ENCODE measurements at places on chromosomes 1 and 21.

GRCh38 chr21:46125846-46126301, 28.0 kb downstream of the COL6A2 start:
- no peak for DNase-seq

DNA sequence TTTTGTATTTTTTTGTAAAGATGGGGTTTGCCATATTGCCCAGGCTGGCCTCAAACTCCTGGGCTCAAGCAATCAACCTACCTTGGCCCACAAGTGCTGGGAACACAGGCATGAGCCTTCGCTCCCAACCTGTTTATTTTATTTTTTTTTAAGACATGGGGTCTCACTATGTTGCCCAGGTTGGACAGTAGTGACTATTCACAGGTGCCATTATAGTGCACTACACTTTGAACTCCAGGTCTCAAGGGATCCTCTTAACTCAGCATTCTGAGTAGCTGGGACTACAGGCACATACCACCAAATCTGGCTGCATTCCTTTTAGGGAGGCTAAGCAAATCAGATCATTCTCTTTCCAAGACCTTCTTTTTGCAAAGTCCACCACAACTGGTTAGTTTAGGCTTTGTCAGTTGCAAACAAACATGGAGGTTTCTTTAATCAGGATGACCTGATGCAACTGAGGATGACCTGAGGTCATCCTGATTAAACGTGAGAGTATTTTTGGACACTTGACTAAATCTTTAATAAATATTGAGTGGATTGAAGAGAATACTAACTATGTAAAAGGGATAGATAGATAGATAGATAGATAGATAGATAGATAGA, 30.0 kb upstream of the RALGPS2 start:
- DNase-seq, result no peak

DNA sequence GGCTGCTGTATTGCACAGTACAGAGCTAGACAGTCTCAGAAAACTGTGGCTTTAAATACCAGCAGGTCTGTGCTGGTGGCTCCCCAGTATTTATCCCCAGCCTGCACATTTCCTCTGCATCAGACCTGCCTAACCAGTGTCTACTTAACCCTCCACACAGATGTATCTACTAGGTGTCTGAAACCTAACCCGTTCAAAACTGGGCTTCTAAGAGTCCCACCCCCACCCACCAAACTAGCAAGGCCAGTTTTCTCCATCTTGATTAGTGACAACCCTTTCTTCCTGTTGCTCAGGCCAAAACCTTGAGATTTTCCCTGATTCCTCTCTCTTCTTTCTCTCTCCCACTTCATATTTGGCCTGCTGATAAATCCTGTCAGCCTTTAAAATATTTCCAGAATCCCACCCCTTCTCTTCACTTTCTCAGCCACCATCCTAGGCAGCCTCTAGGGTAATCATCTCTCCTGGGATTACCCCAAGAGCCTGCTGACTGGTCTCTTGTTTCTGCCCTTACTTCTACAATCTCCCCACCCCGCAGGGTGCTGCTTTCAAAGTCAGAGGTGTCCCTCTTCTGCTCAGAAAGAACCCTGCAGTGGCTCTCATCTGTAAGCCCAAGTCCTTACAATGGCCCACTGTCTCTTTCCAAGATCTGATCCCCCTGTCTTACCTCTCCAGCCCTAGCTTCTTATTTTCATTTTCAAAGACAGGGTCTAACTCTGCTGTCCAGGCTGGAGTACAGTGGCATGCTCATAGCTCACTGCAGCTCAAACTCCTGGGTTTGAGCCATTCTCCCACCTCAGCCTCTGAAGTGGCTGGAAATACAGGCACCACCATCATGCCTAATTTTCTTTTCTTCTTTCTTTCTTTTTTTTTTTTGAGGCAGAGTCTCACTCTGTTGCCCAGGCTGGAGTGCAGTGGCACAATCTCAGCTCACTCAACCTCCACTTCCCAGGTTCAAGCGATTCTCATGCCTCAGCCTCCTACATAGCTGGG, 45.2 kb downstream of the H3-3A start:
- DNase-seq, result no peak

DNA sequence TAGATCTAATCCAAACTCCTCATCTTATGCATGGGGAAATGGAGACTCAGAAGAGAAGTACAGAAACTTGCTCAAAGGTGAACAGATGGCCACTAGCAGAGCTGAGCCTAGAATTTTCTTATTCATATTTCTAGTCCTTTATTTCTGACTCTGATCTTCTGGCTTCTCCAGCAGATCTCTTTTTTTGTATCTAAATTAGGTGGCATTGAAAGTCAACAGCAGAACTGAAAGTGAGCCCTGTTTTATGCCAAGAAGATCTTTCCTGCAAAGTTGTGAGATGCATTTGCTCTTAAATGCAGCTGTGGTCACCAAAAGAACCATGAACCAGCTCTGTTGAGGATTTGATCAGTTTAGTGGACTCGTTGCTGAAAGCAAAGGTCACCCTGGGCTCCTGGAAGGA, 75.5 kb downstream of the KAZN start:
- no peak for DNase-seq

- DNase-seq, result no peak
These were observed 67.2 kb downstream of the SLC35A3 start for GRCh38 chr1:100036718-100037655.

- DNase-seq, result no peak
These were observed 130.1 kb upstream of the HOOK1 start for GRCh38 chr1:59684698-59685097.

GRCh38 chr1:97936976-97937375, 16.1 kb upstream of the DPYD start:
- peak; percentile 19 for DNase-seq

DNA sequence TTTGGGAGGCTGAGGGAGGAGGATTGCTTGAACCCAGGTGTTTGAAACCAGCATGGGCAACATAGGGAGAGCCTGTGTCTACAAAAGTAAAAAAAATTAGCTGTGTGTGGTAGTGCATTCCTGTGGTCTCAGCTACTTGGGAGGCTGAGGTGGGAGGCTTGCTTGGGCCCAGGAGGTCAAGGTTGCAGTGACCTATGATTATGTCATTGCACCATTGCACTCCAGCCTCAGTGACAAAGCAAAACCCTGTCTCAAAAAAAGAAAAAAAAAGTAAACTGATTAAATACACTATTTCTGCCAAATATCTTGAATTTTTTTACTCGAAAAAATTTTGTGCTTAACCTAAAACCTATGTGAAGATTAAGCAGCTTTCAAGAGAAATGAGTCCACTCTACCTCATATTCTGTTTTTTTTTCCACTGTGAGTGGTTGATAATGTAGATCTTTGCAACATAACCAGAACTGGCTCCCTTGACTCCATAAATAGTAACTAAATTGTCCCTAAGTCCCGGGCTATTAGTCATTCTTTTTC, 19.4 kb upstream of the ZNF281 start:
- DNase-seq, result no peak

- no peak for DNase-seq
These were observed 157.1 kb downstream of the DSCAM start for GRCh38 chr21:40689840-40690360.

DNA sequence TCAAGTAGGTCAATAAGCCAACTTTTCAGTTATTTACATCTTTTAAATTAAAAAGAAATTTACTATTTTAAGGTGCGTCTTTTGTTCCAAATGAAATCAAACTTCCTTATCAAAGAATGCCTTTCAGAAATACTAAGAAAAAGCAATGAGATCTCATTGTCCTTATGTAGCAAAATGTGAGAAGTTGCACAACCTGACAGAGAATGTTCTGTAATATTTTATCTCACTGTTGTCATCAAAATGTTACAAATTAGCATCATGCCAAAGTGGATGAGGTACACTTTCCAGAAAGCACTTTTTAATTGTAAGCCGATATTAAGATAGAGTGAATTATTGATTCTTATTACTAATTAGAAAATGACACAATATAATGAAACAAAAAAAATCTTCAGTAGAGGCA, 50.4 kb downstream of the KCNT2 start:
- DNase-seq, result no peak

DNA sequence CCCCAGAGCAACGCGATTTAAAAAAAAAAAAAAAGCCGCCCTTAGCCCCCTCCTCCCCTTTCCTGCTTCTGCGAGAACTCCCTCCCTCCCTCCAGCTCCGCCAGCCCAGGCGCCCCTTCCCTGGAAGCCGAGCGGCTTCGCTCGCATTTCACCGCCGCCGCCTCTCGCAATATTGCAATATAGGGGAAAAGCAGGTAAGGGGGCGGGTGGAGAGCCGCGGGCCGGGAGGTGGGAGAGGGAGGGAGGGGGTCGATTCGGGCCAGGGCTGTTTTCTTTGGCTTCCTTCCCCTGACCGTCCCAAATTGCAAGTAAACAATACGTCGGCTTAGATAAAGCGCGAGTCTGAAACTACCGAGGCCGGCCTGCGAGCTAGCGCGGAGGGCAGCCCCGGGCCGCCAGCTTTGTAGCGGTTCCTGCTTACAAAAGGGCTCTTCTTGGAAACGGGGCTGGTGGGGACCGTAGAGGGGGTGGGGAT, 408 bp downstream of the LMO4 start:
- DNase-seq, result peak; percentile 53

GRCh38 chr21:26883768-26884167, 38.6 kb upstream of the ADAMTS1 start:
- DNase-seq, result no peak

DNA sequence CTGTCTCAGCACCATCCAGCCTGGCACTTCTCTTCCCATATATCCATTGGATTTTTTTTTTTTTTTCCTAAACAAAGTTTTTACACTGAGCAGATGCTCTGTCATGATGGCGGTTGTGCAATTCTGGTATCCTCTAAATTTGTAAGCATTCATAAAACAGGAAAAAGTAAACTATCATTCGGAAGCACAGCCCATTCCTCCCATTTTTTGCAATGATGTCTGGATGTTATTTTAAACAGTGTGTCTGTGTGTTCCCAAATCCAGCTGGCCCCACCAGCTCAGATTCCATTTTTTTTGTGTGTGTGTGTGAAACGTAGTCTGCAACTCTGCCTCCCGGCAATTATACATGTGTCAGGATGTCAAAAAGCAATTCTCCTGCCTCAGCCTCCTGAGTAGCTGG, 33.5 kb downstream of the PDPN start:
- DNase-seq, result no peak

Measured in NCI-H524 (cell line).